T follicular helper cell (primary cell): ENCODE measurements at places on chromosomes 13 and 19.

- no peak for DNase-seq
These were observed 1589.1 kb upstream of the SPRY2 start for GRCh38 chr13:81929988-81930387.

DNA sequence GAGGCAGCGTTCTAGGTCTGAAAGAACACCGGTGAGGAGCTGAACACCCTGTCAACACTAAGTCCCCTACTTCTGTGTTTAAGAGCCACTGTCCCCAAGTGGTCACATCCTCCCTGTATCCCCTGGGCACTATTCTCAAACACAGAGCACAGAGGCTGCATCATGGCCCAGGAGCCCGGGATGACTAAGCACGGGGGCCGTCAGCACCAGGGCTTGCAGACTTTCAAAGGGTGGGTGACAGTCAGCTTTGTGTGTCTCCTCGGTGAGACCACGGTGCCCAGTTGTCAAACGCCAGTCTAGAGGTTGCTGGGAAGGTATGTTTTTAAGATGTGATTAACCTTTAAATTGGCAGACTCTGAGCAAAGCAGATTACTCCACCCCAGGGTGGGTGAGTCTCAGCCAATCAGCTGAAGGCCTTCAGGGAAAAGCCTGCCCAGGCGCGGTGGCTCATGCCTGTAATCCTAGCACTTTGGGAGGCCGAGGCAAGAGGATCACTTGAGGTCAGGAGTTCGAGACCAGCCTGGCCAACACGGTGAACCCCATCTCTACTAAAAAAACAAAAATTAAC lies 8.0 kb downstream of the MAP2K2 start:
- no peak for DNase-seq

- peak; percentile 83 for DNase-seq
These were observed 4.9 kb upstream of the ZFP36 start for GRCh38 chr19:39401549-39402345.

- DNase-seq, result no peak
These were observed 709 bp downstream of the DPP9 start for GRCh38 chr19:4722671-4723594.

GRCh38 chr19:10717054-10717355 lies 874 bp upstream of the DNM2 start:
- DNase-seq, result no peak
